ENCODE measurements at places on chromosomes 5 and 9. TPM values are rescaled to one million over a fixed set of nuclear protein-coding genes. Genes with fewer than 3 reads are reported as not detected.

Gene ORM1
- total RNA-seq, result not detected

DNA sequence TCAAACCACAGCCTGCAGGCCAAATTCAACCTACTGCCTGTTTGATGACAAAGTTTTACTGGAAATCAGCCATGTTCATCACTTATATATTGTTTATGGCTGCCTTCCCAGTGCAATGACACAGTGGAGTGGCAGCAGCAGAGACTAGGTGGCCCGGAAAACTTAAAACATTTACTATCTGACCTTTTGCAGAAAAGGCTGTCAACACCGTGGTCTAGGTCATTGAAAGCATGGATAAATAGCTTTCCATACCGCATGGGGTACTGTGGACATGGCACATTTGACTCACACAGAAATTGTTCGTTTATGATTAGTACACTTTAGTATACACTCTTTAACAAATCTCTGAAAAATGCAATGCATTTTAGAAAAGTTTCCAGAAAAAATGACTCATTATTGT lies 298.3 kb upstream of the EFNA5 start:
- DNase-seq, result no peak

GRCh38 chr5:167460449-167461020 lies 830.9 kb upstream of the WWC1 start:
- DNase-seq, result no peak

DNA sequence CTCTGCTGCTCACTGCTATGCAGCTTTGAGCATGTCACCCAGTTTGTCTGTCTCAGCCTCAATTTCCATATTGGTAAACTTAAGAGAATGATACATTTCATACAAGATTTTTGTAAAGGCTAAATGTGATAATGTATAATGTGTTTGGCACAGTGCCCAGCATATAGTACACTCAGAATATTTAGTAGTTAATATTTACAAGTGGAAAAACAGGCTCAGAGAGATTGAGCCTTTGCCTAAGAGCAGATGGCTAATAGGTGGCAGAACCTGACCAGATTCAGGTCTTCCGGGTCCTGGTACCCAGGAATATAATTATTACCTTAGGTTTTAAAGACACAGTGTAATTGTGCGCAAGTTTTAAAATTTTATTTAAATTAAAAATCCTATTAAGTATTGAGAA lies 46.8 kb upstream of the KIAA1958 start:
- DNase-seq, result no peak

DNA sequence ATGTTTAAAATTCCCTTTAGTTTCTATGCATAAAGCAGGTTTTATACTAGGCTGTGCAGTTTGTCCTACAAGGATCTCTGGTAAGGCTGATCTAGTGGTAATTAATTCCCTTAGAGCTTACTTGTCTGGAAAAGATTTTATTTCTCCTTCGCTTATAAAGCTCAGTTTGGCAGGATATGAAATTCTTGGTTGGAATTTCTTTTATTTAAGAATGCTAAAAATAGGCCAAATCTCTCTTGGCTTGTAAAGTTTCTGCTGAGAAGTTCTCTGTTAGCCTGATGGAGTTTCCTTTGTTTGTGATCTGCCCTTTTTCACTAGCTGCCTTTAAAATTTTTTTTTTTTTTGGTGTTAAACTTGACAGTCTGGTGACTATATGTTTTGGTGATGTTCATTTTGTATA lies 237.1 kb upstream of the TLE4 start:
- no peak for DNase-seq

GRCh38 chr5:108642170-108642906 lies 105.4 kb upstream of the FER start:
- peak; percentile 69 for DNase-seq

Measured in heart right ventricle (tissue), 16 donors.